Foreskin keratinocyte (primary cell): ENCODE measurements at places on chromosomes 6 and 20. TPM values are rescaled to one million over a fixed set of nuclear protein-coding genes. Genes with fewer than 3 reads are reported as not detected.

Gene LPA
- polyA plus RNA-seq = not detected in 2 replicates

Gene PXDC1
- 29.4 and 34.9 TPM in 2 replicates for polyA plus RNA-seq

GRCh38 chr6:87660226-87660911 lies 41.7 kb downstream of the AKIRIN2 start:
- DNase-seq = peak; percentile 20

DNA sequence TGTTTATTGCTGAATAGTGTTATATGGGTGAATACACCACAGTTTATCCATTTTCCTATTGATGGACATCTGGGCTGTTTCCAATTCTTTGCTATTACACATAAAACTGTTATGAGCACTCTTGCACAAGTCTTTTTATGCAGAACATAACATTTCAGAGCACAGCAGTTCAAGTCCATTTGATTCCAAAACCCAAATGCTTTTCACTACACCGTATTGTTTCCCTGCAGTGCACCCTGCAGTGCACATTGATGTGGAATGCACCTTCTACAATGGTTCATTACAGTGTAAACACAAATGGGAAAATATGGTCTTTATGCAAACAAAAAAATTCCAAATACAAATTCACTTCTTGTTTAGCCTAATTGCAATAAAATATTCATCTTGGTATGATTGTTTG lies 3.6 kb upstream of the SLC2A12 start:
- no peak for DNase-seq

DNA sequence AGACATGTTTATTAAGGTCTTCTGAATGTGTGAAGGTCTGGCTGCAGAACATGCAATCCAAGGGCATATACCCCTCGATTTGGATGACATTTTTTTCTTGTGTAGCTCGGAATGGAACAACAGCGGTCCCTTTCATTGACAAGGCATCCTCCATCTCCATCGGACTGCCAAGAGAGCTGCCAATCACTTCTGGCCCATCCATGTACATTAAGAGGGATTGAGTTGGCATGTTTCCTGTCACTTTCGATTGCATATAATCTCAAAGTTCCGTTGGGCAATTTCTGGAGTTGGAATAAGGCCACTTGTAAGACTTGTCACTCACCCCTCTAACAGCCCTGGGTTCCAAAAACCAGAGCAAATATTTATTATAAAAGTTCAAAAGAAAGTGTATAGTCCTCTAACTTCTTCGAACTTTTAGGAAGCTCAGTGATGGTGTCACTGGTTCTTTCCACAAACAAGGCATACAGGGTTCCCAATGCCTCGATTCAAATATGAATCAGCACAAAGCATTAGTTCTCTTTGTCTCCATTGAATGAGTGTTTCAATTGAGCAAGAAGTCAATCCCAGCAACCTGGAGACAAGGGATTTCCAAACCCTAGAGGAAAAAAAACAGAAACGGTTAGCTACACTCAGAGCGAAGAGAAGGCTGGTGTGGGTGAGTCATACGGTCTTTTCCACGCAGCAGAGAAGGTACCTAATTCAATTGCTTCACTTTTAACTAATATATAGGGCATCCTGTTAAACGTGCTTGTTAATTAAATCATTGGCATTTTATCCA lies 10.9 kb downstream of the ZNF217 start:
- DNase-seq = peak; percentile 97

DNA sequence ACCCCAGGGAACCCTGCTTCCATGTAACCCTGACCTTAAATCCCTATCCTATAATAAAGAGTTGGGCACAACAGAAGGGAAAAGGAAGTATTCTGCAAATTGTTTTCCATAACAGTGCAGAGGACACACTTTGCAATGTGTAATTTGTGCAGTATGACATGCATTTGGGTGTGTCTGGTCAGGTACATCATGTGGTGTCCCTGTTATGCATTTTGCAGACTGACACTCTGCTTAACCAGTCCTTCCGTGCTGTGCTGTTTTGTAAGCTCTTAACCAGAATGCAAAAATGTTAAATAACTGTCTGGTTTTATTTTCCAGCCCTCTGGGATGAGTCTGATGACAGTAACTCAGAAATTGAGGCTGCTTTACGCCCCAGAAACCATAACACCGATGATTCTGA lies 57.0 kb upstream of the XRN2 start:
- no peak for DNase-seq
